ENCODE measurements at places on chromosomes 5 and 9.

GRCh38 chr5:68070591-68071281 lies 144.8 kb upstream of the PIK3R1 start:
- no peak for DNase-seq

DNA sequence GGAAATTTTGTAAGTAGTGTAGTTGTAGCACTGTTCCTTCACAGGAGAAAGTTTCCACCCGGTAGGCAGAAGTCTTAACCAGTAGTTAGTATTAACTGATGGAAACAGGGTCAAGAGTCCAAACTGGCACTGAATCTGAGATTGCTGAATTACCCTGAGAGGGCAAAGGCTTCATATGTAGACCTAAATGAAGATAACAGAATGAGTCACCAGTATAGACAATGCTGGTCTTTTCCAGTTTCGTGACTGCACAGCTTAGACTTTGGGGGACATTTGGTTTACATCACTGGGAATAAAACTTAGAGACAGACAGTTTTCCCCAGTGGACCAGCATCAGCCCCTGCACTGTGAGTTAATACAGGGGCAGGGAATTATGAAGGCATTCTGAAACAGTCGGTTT lies 60.5 kb downstream of the PCSK5 start:
- DNase-seq: no peak

DNA sequence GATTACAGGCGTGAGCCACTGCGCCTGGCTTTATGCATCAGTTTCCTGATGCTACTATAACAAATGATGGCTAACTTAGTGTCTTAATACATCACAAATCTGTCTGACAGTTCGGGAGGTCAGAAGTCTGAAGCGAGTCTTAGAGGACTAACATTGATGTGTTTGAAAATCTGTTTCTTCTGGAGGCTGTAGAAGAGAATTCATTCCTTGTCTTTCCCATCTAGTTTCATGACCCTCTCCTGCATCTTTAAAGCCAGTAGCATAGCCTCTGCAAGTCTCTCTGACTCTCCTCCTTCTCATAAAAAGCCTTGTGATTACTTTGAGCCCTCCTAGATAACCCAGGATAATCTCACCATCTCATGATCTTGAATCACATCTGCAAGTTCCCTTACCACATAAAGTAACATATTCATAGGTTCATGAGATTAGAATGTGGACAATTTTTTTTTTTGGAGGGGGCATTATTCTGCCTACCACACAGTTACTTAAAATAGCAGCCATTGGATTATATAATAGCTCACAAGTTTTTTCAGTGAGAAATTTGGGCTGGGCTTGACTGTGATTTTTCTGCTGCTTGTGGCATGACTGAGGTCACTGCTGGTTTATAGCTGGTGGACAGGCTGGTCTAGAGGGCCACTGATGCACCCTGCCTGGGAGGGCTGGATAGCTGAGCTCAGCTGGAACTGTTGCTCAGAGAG lies 134.8 kb downstream of the FBXL7 start:
- no peak for DNase-seq

GRCh38 chr9:89532478-89532877 lies 34.6 kb upstream of the SEMA4D start:
- no peak for DNase-seq

GRCh38 chr5:142756576-142756975 lies 13.6 kb upstream of the ARHGAP26 start:
- no peak for DNase-seq

DNA sequence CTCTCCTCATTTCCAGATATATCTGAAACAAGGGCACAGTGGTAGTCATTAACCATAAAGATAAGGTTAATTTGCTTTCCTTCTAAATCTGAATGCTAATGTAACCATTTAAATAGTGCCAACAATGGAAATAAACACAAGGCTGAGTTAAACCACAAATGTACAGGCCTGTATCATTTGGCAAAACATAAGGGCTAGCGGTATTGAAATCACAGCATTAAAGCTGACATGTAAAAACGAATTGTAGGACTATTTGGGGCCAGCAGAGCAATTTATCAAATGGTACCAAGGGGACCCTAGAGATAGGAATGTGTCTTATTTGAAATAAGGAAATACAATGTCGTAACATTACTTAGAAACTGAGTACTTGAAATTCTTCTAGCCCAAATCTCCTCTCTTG lies 247.5 kb upstream of the RPS23 start:
- DNase-seq: no peak

GRCh38 chr9:117464941-117465616 lies 50.2 kb upstream of the ASTN2 start:
- DNase-seq: no peak

GRCh38 chr5:10988622-10989021 lies 227.6 kb upstream of the DAP start:
- DNase-seq: no peak

DNA sequence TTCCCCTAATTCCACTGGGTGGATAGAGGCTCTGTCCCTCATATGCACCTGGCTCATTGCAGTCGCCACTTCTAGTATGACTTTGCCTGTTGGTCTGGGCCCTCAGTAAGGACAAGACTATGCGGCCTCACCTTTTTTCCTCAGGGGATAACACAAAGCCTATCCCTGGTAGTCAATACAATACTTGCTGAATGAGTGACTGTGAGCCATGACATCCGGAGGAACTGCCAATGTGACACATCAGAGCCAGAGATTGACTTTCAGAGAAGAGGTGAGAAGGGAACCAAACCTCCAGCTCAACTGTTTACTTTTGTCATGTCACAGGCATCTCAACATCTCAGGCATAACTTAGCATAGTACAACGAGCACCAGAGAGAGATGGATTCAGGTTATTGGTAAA lies 371.3 kb downstream of the DMRT2 start:
- no peak for DNase-seq

DNA sequence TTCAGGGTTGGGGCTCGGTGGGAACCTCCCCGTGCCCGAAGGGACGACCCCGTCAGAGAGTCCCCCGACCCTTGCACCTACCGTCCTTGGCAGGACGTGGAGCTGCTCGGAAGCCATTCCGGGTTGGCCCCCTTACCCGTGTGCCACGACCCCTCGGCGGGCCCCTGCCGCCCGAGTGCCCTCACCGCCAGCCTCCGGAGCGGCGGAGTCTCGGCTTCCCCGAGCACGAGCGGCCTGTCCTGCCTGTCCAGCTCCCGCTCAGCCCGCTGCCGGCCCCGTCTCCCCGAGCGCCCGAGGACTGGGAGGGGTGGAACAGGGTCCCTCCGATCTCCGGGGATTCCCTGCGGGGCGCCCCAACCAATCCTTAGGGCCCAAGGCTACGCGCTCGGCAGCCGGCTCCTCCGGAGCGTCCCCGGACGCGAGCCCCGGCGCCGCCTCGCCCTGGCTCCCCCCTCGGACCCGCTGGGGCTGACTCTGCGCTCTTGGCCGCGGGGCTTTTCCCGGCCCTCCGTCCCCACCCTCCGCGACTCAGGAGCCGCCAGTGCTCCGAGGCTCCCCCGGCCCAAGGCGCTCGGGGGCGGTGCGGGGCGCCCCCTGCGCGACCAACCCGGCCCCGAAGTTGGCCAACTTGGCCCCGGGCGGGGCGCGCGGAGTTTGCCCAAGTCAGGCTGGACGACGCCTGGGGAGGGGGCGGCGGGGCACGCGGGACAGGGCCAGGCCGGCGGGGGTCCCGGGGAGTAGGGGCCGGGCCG lies 654 bp downstream of the ADAMTS2 start:
- DNase-seq: no peak

DNA sequence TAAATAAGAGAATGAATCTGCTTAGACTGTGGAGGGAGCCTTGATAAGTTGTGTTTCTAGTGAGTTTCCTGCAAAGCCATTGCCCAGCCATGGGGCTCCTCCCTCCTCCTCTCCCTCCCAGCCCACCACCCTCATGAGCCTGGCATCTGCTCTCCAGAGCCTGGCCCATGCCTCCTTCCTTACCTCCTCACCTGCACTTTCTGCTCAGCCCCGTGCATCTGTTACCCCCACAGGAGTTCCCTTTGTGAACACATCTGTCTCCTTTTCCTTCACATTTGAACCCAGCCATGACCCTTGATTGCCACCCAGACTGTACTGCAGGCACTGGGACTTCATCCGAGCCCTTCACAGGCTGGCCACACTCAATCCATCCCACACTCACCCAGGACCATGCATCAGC lies 395.6 kb downstream of the IRX2 start:
- no peak for DNase-seq

DNA sequence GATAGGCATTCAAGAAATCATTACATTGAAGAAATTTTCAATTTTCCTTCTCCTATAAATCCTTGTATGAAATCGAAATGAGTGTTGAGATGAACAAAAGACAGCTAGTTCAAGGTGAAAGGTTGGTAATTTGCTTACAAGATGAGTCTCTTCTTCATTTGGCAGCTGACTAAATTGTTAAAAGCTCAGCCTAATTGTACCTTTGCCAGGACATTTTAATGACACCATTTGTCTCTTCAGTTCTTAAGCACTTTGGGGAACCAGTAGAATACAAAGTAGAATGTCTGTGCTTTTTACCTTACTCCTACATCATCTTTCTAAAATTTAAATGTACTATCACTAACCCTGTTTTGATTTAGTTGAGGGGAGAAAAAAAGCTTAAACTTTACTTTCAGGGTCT lies 59.4 kb downstream of the GRAMD2B start:
- no peak for DNase-seq

DNA sequence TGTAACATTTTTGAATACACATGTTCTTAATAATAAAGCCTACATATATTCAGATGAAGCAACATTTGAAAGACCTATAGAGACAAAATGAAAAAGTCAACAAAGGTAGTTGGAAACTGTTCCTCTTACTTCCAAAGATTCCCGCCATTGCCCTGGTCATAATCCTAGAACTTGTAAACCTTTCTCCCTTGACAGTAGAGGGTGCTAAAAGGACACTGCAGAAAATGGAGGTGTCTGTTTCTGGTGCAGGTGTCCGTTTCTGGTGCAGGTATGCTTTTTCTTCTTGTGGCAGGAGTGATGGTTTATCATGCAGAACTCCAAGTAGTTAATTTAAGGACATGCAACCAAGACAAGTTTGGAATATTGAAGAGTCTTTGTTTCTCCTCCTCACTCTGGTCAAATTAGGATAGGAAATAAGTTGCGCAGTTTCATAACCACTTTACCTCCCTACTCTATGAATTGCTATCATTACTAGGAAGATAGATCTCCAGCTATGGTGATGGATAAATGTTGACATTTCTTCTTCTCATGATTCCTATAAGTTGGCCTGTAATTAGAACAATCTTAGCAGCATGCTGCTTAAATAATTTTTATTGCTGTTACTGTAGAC lies 56.0 kb upstream of the FAM174A start:
- peak; percentile 2 for DNase-seq

DNA sequence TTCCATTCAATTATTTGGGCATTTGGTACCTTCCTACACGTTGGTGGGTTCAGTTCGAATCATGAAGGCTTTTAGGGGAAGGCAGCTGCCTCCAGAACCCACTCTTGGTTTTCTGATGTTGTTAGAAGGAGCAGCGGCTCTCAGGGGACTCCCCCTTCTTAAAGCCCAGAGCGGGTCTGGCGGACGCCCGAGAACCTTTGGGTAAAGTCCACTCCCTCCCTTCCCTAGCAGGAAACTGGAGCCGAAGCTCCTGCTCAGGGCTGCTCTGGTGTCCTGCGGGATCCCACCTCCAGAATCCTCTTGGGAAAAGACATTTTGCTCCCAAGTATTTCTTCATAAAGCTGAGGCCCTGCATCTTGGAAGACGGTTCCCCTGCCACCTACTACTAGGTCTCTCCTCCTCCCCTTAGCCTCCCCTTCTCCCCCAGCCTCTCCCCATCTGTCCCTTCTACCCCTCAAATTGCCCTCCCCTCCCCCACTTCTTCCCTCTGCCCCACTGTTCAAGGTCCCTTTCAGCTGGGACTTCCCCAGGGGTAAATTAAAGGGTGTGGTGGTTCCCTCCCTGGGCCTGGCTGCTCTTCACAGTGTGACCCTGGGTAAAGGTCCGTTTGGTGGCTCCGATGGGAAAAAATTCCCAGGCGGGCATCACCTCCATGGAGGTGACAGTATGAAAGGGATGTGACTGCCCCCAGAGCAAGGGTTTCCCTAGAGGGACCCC lies 9.3 kb downstream of the IRX4 start:
- no peak for DNase-seq

GRCh38 chr5:124566875-124567450 lies 179.5 kb downstream of the ZNF608 start:
- DNase-seq: no peak

DNA sequence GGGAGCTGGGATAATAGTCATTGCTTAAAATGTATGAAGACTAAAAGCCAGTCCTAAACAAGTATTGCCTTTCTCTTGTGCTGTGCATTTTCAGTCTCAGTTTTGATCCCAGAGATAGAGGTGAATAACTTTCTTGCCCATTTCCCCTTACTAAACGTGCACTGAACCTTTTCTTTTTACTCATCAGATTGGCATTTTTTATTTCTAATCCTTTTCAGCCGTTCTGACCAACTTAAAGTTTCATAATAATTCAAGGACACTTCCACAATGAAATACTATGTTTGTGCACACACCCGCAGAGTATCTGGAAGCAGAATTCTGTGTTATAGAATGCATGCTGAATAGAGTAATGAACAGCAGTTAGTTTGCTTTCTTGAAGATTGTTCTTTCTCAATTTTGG lies 343.6 kb downstream of the LRRC70 start:
- DNase-seq: no peak

DNA sequence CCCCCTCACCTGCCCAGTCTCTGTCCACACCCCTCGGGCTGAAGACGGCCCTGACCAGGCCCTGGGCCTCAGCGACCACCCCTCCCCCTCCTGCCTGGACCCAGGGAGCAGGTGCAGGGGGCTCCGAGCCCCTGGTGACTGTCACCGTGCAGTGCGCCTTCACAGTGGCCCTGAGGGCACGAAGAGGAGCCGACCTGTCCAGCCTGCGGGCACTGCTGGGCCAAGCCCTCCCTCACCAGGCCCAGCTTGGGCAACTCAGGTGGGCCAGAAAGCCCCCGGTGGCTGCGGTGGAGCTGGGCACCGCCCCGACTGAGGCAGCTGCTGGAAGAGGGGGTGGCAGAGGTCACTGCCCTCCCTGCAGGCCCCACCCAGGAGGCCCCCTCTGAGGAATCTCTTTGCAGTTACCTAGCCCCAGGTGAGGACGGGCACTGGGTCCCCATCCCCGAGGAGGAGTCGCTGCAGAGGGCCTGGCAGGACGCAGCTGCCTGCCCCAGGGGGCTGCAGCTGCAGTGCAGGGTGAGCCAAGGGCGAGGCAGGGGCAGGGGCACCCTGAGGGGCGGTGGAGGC lies 7.7 kb downstream of the ENTPD8 start:
- no peak for DNase-seq

GRCh38 chr9:91162784-91163443 lies 198.8 kb downstream of the AUH start:
- no peak for DNase-seq

DNA sequence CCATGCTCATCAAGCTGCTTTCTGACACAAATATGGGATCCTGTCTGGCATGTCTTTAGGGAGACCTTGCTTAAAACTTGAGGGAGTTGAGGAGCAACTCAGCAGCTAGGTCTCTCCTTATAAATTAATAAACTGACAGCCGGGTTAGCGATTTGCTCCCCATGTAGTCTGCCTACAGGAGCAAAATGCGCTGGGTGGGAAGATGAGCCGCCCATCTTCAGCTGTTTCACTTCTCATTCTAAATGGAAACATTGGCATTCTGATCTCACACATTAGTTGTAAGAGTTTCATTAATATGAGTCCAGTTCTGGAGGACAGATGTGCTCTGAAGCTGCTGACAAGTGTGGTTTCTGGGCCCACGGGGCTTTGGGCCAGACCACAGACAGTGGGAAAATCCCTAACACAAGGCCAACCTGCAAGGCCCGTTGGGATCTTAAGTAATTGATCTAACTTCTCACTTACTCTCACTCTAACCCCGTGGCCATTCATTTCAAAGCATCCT lies 197.0 kb downstream of the MCTP1 start:
- DNase-seq: no peak
